ENCODE measurements at places on chromosomes 7 and 10. TPM values are rescaled to one million over a fixed set of nuclear protein-coding genes. Genes with fewer than 3 reads are reported as not detected.
A peak's percentile ranks its signal among the peaks of the same experiment; 100 is the strongest.

GRCh38 chr7:155509725-155510551 is 36.4 kb downstream of the CNPY1 start:
- no peak overlapping the region for H3K27ac ChIP-seq
- H3K4me3 ChIP-seq, result no peak overlapping the region
- H3K4me1 ChIP-seq, result peaks cover 9% of the 10 kb centered on the region
- no peaks in the 10 kb centered on the region for H3K36me3 ChIP-seq

GRCh38 chr7:34900891-34901513 is 136.3 kb downstream of the DPY19L1 start:
- no peak overlapping the region for H3K27ac ChIP-seq
- DNase-seq, result no peak
- H3K4me1 ChIP-seq, result no peaks in the 10 kb centered on the region
- no peaks in the 10 kb centered on the region for H3K27me3 ChIP-seq

GRCh38 chr7:55483046-55483445 is 89.3 kb downstream of the VOPP1 start:
- no peaks in the 10 kb centered on the region for H3K36me3 ChIP-seq
- no peaks in the 10 kb centered on the region for H3K27me3 ChIP-seq
- H3K4me1 ChIP-seq, result no peaks in the 10 kb centered on the region
- DNase-seq, result peak; percentile 38

JAKMIP3 gene
- total RNA-seq, result 0.44 TPM

Measured in right atrium auricular region (tissue), 2 donors.